ENCODE measurements at places on chromosomes 13 and 19. TPM values are rescaled to one million over a fixed set of nuclear protein-coding genes. Genes with fewer than 3 reads are reported as not detected.

The ZNF417 gene
- total RNA-seq: 39.3 TPM

The ZNF793 gene
- 51.3 TPM for total RNA-seq

The SMAD9 gene
- total RNA-seq: 20.1 TPM

The ZFP30 gene
- 80.6 TPM for total RNA-seq

The SPACA4 gene
- total RNA-seq: not detected

The SGCG gene
- total RNA-seq: 0.16 TPM

The GRK1 gene
- not detected for total RNA-seq

The SIX5 gene
- total RNA-seq: 1.2 TPM

The KLK12 gene
- total RNA-seq: not detected

The BRME1 gene
- total RNA-seq: 11.1 TPM

The LILRB4 gene
- 1.6 TPM for total RNA-seq

The NUDT15 gene
- 12.0 TPM for total RNA-seq

The TNFAIP8L1 gene
- total RNA-seq: 5.6 TPM

The CNN1 gene
- not detected for total RNA-seq

The ZNF256 gene
- total RNA-seq: 15.6 TPM

The LMTK3 gene
- 9.5 TPM for total RNA-seq

The GPR183 gene
- 3.1 TPM for total RNA-seq

The SULT2B1 gene
- total RNA-seq: not detected

The ZNF132 gene
- 21.7 TPM for total RNA-seq

The CCNA1 gene
- 6.6 TPM for total RNA-seq

The TNPO2 gene
- 54.0 TPM for total RNA-seq

The ZNF675 gene
- 72.7 TPM for total RNA-seq

The CLEC11A gene
- 2.5 TPM for total RNA-seq

The TJP3 gene
- not detected for total RNA-seq

The IGFL2 gene
- 0.31 TPM for total RNA-seq

The TNNI3 gene
- total RNA-seq: not detected

The SEMA6B gene
- total RNA-seq: 32.0 TPM

The RUBCNL gene
- total RNA-seq: 5.8 TPM

The POU4F1 gene
- total RNA-seq: under 0.01 TPM

The F10 gene
- total RNA-seq: 0.62 TPM

The CLEC17A gene
- 0.31 TPM for total RNA-seq

The S1PR4 gene
- 0.16 TPM for total RNA-seq
